Right atrium auricular region (tissue), 2 donors: ENCODE measurements at places on chromosomes 5 and 9. TPM values are rescaled to one million over a fixed set of nuclear protein-coding genes. Genes with fewer than 3 reads are reported as not detected.

- no peaks in the 10 kb centered on the region for H3K36me3 ChIP-seq
- H3K27me3 ChIP-seq, result no peaks in the 10 kb centered on the region
- no peak for DNase-seq
- no peak overlapping the region for H3K27ac ChIP-seq
- H3K4me3 ChIP-seq, result no peak overlapping the region
- peaks cover 75% of the 10 kb centered on the region for H3K4me1 ChIP-seq
Measured at GRCh38 chr9:136107155-136107952, 11.3 kb downstream of the TMEM250 start.

DNA sequence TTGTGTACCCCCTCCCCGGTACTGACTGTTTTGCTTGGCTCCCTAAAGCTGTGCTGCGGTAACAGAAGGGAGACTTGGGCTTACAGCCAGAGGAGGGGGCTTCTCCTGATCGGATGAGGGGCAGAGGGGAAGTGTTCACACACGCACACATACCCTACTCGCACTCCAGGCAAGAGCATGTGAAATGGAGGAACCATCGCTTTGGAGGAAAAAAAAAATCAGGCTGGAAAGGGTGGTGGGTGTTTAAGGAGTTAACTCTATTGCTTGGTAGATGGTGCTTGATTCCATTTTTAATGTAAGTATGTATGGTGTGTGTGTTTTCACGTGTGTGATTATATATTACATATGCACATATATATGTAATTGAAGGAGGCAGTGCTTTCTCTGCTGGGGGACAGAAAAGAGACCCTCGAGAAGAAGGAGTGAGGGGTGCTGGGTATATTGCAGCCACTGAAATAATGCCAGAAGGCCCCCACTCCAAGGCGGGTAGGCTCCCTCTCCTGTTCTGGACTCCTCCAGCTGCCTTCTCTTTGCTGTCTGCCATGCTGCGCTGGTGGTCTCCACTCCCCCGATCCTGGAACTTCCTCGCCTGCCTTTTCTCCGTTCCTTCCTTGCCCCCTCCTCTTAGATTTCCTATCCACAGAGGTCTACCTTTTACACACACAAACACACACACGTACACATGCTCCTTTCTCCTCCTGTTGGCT is 721 bp downstream of the GRIA1 start:
- H3K27me3 ChIP-seq, result peaks cover 9% of the 10 kb centered on the region
- no peak for DNase-seq
- H3K4me3 ChIP-seq, result no peak overlapping the region
- H3K36me3 ChIP-seq, result no peaks in the 10 kb centered on the region
- peaks cover 7% of the 10 kb centered on the region for H3K4me1 ChIP-seq
- H3K27ac ChIP-seq, result no peak overlapping the region

GZMA gene
- 0.55 TPM for total RNA-seq

- no peaks in the 10 kb centered on the region for H3K4me1 ChIP-seq
- H3K27ac ChIP-seq, result no peak overlapping the region
- DNase-seq, result no peak
- no peaks in the 10 kb centered on the region for H3K36me3 ChIP-seq
- no peak overlapping the region for H3K4me3 ChIP-seq
- no peaks in the 10 kb centered on the region for H3K27me3 ChIP-seq
Measured at GRCh38 chr5:111385970-111386831, 126.1 kb downstream of the STARD4 start.

DNA sequence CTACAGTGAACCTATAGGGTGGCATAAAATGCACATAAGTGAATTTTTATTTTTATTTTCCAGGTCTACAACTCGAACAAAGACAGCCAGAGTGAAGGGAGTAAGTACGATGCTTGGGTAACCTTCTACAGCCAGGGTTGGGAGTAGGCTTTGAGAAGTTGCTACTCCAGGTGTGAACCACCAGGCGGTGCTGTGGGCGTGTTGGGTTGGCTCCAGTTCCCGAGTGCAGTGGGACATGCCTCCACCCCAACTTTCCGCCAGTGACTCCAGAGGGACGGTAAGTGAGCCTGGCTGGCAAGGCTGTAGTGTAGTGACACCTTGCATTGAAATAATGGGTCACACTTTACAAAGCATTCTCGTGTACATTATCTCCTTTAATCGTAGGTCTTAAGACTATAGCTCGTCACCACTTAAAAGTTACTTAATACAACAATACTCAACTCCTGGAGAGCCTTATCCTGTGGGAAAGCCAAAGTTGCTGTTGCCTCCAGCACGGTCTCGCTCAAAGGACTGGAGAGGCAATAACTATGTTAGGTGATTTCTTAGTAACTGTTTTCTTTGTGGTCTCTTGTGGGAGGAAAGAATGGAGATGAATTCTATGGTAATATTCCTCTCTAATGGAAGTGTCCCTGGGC is 244.0 kb downstream of the ARHGAP26 start:
- peaks cover 16% of the 10 kb centered on the region for H3K4me1 ChIP-seq
- H3K36me3 ChIP-seq, result no peaks in the 10 kb centered on the region
- H3K4me3 ChIP-seq, result no peak overlapping the region

TAS2R1 gene
- total RNA-seq, result not detected
